ENCODE measurements at places on chromosomes 5 and 9. TPM values are rescaled to one million over a fixed set of nuclear protein-coding genes. Genes with fewer than 3 reads are reported as not detected.
A peak's percentile ranks its signal among the peaks of the same experiment; 100 is the strongest.

Gene LECT2
- total RNA-seq, result not detected

Gene NR2F1-AS1
- total RNA-seq, result 11.0 TPM

Gene FST
- total RNA-seq, result 1.5 TPM

Gene ZNF879
- 6.9 TPM for total RNA-seq

GRCh38 chr5:176361437-176362232, at the start of gene KIAA1191:
Gene KIAA1191 (minus strand): TSS chr5:176361764. CDS start chr5:176359508, 2,256 bp downstream.
- H3K27me3 ChIP-seq, result no peaks in the 10 kb centered on the region
- H3K27ac ChIP-seq, result peak within 1 kb of the TSS; percentile 91
- H3K4me1 ChIP-seq, result no peaks in the 10 kb centered on the region
- H3K4me3 ChIP-seq, result peak within 1 kb of the TSS; percentile 78
- DNase-seq, result peak; percentile 95

- H3K27ac ChIP-seq, result no peak overlapping the region
- DNase-seq, result no peak
- H3K27me3 ChIP-seq, result no peaks in the 10 kb centered on the region
- no peaks in the 10 kb centered on the region for H3K36me3 ChIP-seq
These were observed 24.9 kb downstream of the CNOT6 start for GRCh38 chr5:180519098-180519497.

Gene PROB1
- 28.6 TPM for total RNA-seq

Gene DAPK1
- total RNA-seq, result 10.1 TPM

GRCh38 chr9:134317790-134318414, 8.4 kb upstream of the RXRA start:
- no peak overlapping the region for H3K27ac ChIP-seq
- no peaks in the 10 kb centered on the region for H3K36me3 ChIP-seq
- no peak overlapping the region for H3K4me3 ChIP-seq
- no peak for DNase-seq

Gene IL4
- not detected for total RNA-seq

Gene MTREX
- total RNA-seq, result 56.7 TPM

GRCh38 chr9:136665111-136665703, 2.5 kb downstream of the EGFL7 start:
- H3K27ac ChIP-seq, result peak overlapping the region; percentile 77
- no peaks in the 10 kb centered on the region for H3K4me1 ChIP-seq
- H3K36me3 ChIP-seq, result peaks cover 49% of the 10 kb centered on the region
- H3K27me3 ChIP-seq, result no peaks in the 10 kb centered on the region

GRCh38 chr5:144198386-144198785, 27.7 kb downstream of the KCTD16 start:
- no peaks in the 10 kb centered on the region for H3K4me1 ChIP-seq
- DNase-seq, result no peak
- no peaks in the 10 kb centered on the region for H3K36me3 ChIP-seq
- H3K4me3 ChIP-seq, result no peak overlapping the region
- no peak overlapping the region for H3K27ac ChIP-seq
- no peaks in the 10 kb centered on the region for H3K27me3 ChIP-seq

Gene GRPEL2
- total RNA-seq, result 10.7 TPM

Gene PCDHGB5
- total RNA-seq, result 9.7 TPM

DNA sequence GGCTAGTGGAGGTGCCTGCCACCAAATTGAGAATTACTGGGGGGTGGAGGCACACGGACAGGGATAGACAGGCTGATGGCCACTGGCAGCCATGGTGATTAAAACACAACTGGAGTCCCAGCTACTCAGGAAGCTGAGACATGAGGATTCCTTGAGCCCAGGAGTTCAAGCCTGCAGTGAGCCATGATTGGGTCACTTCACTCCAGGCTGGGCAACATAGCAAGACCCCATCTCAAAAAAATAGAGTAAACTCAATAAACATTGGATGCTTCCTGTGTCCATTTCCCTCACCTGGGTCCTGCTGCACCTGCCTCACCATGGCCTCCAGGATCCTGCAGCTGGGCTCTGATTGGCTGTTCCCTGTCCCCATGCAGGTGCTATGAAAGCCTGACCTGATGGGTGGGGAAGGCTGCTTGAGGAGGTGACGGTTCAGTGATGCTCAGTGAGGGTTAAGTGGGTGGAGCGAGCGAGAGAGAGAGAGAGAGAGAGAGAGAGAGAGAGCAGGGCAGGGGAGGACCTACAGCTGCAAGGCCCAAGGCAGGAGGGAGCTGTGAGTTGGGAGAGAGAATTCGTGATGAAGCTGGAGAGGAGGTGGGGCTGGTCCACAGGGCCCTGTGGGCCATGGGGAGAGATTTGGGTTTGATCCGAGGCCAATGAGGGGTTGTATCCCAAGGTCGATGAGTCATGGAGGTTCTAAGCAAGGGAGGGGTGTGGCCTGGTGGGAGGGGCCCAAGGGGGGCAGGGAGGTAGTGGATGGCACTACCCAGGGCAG, 36.7 kb upstream of the FUBP3 start:
- H3K4me3 ChIP-seq, result no peak overlapping the region
- H3K27me3 ChIP-seq, result no peaks in the 10 kb centered on the region
- no peak overlapping the region for H3K27ac ChIP-seq
- no peak for DNase-seq
- no peaks in the 10 kb centered on the region for H3K36me3 ChIP-seq

Gene PITX1
- not detected for total RNA-seq

DNA sequence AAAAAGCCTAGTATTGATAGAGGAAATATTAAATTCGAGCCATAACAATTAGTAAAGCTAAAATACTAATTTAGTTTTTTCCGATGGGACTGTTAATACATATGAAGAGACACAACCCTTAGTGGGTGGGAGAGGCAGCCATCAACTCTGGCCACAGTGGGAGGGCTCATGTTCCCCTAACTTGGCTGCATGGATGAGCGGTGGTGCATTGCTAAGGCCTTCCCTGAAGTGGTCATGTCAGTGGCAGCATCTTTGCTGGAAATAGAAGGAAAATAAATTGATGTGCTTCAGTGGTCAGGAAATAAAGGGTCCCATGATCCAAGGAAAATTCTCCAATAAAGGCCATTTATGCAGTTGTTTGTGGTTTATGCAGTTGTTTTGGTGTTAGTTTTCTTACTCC, 33.9 kb upstream of the F2RL2 start:
- H3K4me1 ChIP-seq, result no peaks in the 10 kb centered on the region
- H3K27me3 ChIP-seq, result no peaks in the 10 kb centered on the region
- H3K36me3 ChIP-seq, result no peaks in the 10 kb centered on the region
- H3K27ac ChIP-seq, result no peak overlapping the region
- no peak overlapping the region for H3K4me3 ChIP-seq

GRCh38 chr5:138344887-138345622, 7.0 kb downstream of the FAM53C start:
- H3K27ac ChIP-seq, result no peak overlapping the region
- H3K27me3 ChIP-seq, result no peaks in the 10 kb centered on the region
- no peak overlapping the region for H3K4me3 ChIP-seq
- no peaks in the 10 kb centered on the region for H3K4me1 ChIP-seq
- DNase-seq, result no peak

DNA sequence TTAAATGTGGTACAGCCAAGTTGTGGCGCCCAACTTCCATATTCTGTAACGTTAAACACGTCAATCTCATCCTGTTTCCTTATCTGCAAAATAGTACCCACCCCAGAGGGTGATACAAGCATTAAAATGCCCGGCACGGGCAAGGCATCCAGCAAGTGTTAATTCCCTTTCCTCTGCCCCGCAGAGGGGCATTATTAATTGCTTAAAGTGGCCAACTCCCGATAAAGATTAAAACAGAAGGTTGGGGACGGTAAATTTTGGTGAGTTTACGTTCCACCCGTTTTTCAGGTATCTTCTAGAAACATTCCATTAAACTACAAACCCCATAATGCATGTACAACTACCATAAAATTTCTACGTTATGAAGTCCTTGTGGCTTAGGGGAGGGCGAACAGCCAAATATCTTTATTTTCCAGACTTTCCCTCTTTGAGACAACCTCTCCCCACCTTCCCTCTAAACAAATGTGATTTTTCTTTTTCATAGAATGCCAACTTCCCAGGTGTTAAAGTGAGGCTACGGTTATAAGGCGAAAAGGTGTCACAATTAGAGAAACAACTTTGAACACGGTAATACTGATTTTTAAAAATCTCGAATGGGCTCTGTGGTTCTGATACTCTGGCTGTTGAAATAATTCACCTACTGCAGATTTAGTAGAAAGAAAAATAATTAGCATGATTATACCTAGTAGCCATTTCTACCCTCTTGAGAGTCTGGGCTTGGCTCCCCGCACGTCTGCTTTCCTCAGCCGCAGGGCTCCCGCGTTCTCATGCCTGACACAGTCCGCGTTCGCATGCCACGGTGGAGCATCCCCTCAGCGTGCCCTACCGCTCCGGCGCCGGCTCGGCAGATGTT, 1.2 kb upstream of the GPBP1 start:
- H3K36me3 ChIP-seq, result no peaks in the 10 kb centered on the region
- no peaks in the 10 kb centered on the region for H3K27me3 ChIP-seq
- DNase-seq, result no peak
- no peaks in the 10 kb centered on the region for H3K4me1 ChIP-seq
- H3K27ac ChIP-seq, result peak overlapping the region; percentile 100

Gene TERT
- total RNA-seq, result not detected

Gene PAPPA
- 5.7 TPM for total RNA-seq

- no peak overlapping the region for H3K4me3 ChIP-seq
- DNase-seq, result no peak
- no peak overlapping the region for H3K27ac ChIP-seq
- H3K4me1 ChIP-seq, result no peaks in the 10 kb centered on the region
- H3K27me3 ChIP-seq, result no peaks in the 10 kb centered on the region
These were observed 106.5 kb downstream of the FANCC start for GRCh38 chr9:95211028-95211427.

Gene PIK3R1
- 87.0 TPM for total RNA-seq

DNA sequence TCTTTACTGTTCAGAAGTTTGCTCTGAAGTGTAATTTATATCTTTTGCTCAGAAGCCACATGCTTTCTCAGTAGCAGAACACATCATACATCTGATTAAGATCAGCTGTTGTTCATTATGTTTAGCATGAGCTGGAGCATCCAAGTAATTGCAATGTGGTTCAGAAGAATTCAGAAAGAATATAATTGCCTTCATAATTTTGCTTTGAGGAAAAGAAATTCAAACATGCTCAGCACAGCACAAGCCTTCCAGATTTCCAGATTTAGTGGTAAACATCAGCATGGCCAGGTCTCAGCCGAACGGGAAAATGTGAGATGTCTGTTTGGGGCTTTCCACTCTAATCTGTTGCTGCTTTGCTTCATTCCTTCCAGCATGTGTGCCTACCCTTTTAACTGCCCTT, 65.9 kb downstream of the ITGA1 start:
- no peak for DNase-seq
- H3K4me3 ChIP-seq, result no peak overlapping the region
- no peaks in the 10 kb centered on the region for H3K36me3 ChIP-seq
- H3K27ac ChIP-seq, result no peak overlapping the region

DNA sequence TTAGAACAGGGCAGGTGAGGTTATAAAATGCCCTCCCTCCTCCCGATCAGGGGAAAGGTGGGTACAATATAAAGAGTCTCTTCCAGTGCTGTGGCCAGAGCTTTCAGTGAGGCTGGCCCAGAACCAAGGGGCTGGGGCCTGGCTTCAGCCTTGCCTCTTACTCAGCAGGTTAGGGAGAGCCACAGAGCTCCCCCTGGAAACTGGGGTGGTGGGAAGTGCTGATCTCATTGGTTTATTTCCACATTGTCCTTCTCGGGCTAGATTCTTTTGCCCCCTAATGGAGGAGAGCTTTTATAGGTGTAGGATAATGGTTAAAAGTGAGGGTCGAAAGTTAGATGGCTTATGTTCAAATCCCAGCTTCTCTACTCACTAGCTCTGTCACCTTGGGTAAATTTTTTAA, 186.7 kb upstream of the TBC1D2 start:
- no peaks in the 10 kb centered on the region for H3K36me3 ChIP-seq
- no peaks in the 10 kb centered on the region for H3K27me3 ChIP-seq
- no peak for DNase-seq
- H3K4me1 ChIP-seq, result no peaks in the 10 kb centered on the region
- H3K27ac ChIP-seq, result no peak overlapping the region

DNA sequence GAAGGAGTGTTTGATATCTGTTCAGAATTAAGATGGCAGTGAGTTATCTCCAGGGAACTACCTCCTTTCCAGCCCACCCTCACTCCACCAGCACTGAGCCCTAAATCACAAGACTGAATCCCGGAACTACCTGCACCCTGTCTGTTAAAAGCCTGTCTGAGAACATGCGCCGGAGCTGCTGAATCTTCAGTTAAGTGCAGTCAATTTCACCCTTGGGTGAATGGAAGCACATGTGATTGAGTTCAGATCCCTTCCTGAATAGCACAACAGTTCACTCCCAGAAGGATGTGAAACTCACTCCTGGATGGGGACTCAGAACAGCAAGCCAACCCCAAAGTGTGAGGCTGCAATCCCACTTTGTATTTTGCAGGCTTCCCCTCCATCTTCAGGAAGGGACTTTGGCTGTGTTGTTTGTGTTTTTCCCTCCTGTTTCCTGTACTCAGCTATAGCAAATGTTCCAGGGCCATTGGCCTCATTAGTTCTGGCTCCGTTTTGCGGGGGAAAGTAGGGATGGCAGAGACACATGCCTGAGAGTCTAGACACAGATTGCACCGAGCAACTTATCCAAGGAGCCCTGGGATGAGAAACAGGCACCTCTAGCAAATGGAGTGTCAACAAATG, 43.4 kb downstream of the DPYSL3 start:
- no peaks in the 10 kb centered on the region for H3K36me3 ChIP-seq
- no peak overlapping the region for H3K4me3 ChIP-seq
- DNase-seq, result no peak
- H3K4me1 ChIP-seq, result peaks cover 20% of the 10 kb centered on the region
- no peaks in the 10 kb centered on the region for H3K27me3 ChIP-seq
- H3K27ac ChIP-seq, result peak overlapping the region; percentile 55

DNA sequence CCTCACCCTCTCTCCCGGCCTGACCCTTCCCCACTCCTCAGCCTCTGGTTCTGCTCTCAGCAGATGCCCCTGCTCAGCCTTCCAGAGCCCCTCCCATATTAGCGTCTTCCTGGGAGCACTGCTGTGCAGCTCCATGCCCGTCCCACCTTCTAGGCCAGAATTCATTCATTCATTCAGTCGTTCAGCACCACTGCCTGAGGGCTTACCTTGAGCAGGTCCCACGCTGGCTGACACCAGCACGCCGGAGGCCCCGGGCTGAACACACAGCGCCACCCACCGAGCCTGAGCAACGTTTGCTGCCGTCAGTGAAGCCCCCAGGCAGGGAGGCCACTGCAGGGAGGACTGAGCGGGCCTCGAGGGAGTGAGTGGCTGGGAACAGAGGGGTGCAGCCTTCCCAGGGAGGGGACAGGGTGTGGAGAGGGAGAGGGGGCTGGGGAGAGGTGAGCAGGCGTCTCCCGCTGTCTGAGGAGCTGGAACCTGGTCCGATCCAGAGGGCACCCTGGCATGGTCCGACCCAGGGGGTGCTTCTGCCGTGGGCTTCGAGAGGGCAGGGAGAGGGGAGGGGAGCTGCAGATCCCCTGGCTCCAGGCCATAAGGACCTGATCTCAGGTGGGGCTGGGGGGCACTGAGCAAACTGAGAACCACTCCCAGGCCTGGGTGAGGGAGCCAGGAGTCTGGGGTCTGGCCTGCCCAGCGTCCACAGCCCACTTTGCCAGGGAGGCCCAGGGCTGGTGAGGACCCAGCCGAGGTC, 98.8 kb upstream of the RAPGEF1 start:
- H3K27ac ChIP-seq, result peak overlapping the region; percentile 31
- no peaks in the 10 kb centered on the region for H3K36me3 ChIP-seq
- no peak overlapping the region for H3K4me3 ChIP-seq

- H3K36me3 ChIP-seq, result no peaks in the 10 kb centered on the region
- no peak overlapping the region for H3K27ac ChIP-seq
- no peaks in the 10 kb centered on the region for H3K27me3 ChIP-seq
- H3K4me3 ChIP-seq, result no peak overlapping the region
These were observed 1.7 kb upstream of the RECK start for GRCh38 chr9:36035006-36035405.

- H3K4me3 ChIP-seq, result no peak overlapping the region
- H3K27ac ChIP-seq, result no peak overlapping the region
- no peaks in the 10 kb centered on the region for H3K27me3 ChIP-seq
- H3K4me1 ChIP-seq, result no peaks in the 10 kb centered on the region
- no peak for DNase-seq
- H3K36me3 ChIP-seq, result no peaks in the 10 kb centered on the region
These were observed 16.5 kb downstream of the AGXT2 start for GRCh38 chr5:35031276-35031675.

Gene OR13C4
- total RNA-seq, result not detected

Measured in right atrium auricular region (tissue), 2 donors.